ENCODE measurements at places on chromosomes 3 and 15.

DNA sequence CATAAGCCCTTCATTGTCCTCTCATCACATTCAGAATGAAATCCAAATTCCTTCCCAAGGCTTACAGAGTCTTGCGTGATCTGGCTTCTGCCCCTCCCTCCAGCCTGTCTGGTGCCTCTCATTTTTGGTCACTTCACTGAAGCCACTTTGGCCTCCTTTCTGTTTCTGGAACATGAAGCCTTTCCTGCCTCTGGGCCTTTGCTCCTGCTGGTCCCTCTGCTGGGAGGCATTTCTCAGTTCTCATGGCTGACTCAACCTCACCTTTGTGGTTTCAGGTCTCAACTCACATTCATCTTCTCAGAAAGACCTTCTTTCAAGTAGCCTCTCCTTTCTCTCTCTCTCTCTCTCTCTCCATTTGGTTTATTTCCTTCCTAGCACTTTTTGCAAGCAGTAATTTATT, 43.9 kb upstream of the BHLHE40 start:
- DNase-seq: peak; percentile 13

- DNase-seq: no peak
Measured at GRCh38 chr3:195889870-195890295, 18.5 kb downstream of the TNK2 start.

- DNase-seq: no peak
Measured at GRCh38 chr15:50190166-50190570, 8.2 kb downstream of the SLC27A2 start.

- DNase-seq: no peak
Measured at GRCh38 chr3:82080792-82081191, 319.3 kb upstream of the GBE1 start.

GRCh38 chr15:77907824-77908751, 169.4 kb downstream of the TBC1D2B start:
- DNase-seq: peak; percentile 61

DNA sequence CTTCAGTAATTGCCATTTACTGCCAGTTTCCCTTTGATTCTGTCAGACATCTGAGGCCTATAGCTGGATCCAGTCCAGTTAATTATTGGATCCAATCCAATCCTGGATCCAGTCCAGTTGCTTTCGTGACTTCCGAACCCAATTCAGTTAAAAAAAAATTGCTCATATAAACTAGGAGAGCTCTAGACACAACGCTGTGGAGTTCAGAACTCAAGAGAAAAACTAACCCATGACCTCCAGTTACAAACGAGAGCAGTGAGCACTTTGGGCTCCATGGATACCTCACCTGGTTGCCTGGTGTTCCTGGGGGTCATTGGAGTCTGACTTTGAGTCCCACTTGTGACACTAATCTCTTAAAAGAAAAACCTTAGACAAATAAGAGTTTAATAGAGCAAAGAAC, 269.8 kb downstream of the THSD4 start:
- no peak for DNase-seq

GRCh38 chr15:89783861-89784685, 7.9 kb downstream of the MESP2 start:
- DNase-seq: no peak

GRCh38 chr3:68919000-68919399, 13.3 kb downstream of the TAFA4 start:
- no peak for DNase-seq

DNA sequence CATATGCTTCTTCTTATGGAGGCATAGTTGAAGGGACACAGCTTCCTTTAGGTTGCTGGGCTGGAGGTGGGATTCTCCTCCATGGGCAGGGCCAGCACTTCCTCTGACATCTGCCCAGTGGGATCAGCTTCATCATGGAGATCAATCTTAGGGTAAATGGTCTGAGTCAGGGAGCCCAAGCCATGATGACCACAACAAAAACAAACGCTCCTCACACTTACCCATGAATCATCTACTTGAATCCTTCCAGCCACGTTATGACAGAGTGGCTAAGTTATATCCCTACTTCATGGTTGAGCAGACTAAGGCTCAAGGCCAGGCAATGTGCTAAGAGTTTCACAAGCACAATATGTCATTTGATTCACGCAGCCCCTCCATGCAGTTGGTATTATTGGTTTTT, 87.2 kb upstream of the NMNAT3 start:
- no peak for DNase-seq

- DNase-seq: no peak
Measured at GRCh38 chr3:120773932-120774331, 31.4 kb downstream of the GTF2E1 start.

DNA sequence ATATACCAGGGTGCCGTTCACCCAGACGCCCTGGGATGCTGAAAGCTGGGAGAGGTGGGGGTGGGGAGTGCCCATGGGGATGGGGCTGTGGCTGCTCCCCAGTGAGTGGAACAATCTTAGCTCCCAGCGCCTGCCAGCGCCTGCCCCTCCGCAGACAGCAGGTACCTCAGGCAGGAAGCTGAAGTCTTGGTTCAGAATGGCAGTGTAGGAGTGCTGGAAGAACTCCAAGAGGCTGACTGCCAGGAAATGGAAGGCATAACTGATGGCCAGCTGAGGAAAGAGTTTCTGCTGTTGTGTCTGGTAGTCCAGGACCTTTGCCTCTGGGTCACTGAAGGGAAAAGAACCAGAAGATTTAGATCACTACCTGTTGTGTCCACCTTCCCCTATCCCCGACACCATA, 8.4 kb downstream of the ACOX2 start:
- no peak for DNase-seq

DNA sequence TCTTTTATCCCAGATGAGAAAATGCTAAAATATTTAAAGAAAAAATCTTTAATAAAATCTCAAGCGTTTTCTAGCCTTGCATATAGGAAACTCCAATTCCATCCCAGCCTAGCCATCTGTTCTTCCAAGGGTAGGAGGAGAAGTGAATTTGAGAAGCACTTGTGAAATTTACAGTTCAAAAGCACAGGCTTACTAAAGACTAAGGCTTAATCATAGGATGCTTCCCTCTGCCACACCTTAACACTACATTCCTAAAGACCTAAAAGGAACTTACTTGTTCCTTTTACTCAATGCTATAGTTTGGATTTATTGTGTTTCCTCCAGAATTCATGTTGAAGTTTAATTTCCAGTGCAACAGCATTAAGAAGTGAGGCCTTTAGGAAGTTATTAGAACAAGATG, 764.8 kb upstream of the CADM2 start:
- no peak for DNase-seq

- no peak for DNase-seq
Measured at GRCh38 chr15:65450556-65450955, 27.8 kb upstream of the IGDCC4 start.

DNA sequence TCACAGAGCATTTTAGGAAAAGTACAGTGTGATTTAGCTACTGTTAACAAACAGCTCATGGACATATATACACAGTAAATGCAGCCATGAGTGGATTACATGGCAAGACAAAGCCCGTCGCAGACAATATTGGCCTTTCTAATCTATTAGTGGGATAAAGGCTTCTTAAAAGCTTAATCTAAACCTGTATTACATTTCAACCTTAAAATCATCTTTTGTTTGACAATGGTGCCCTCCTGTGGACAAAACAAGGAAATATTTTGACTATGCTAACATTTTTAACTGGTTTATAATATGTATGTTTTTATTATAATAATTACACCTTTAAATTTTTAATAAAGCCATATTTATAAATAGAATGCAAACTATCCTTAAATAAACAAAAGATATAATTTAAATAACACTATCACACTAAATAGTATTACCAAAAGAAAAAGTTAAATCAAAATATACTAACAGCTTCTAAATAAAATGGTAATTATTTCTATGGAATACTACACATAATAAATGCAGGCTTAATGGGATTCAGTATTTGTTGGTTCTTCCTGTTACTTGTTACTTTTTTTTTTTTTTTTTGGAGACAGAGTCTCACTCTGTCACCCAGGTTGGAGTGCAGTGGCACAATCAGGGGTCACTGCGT, 38.6 kb downstream of the TAFA4 start:
- no peak for DNase-seq

DNA sequence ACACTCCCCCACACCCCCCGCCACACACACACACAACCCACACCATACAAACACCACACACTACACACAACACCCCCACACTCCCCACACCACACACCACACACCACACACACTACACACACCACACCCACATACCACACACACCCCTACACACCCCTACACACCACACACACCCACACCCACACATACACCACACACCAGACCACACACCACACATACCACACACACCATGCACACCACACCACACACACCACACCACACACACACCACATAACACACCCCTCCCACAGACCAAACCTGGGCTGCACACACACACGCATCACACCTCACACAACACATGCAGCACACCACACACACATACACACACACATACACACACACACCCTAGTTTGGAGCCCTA, 1.8 kb upstream of the RASGRF1 start:
- DNase-seq: no peak

GRCh38 chr15:53903129-53903528, 75.1 kb upstream of the UNC13C start:
- DNase-seq: no peak

- DNase-seq: no peak
Measured at GRCh38 chr15:37132826-37133417, 32.6 kb upstream of the MEIS2 start.

DNA sequence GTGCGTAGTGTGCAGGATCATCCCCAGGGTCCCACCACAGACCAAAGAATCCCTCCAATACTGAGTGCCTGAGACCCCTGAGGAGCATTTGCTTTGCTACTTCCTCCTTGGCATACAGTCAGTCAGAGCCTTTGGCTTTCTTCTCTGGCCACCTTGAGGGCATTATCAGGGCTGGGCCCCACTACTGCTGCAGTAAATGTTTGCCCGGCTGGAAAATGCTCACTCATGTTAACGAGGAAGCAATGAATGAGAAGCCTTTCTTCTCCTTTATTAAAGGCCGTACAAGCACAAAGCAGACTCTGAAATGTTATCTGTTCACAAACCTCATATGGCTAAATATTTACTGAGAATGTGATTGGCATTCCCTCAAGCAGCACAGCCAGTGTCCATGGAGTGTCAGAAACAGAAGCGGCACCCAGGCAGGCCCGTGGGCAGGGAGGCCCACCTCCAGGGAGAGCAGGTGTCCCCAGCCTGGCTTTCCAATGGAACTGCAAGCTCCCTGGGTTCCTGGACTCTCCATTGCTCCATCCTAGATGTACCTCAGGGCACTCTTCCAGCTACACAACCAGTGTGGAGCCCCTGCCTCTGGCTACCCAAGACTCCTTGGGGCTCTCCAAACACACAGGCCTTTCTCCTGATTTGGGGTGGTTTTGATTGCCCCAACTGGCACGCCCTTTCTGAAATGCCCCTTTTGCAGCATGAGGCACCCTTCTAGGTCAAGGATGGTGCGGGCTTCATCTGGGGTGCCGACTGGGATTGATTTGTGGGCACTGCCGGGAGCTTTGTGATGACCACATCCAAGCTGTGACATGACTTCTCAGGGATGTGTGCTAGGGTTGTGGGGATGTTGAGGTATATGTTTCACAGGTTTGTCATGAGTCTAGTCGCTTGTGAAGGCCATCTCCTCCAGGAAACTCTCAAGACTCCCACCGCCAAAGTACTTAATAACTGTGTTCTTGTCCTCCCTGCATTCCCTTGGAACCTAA, 195.6 kb downstream of the FAM43A start:
- DNase-seq: no peak

GRCh38 chr3:159766563-159767185, 222.0 kb upstream of the IL12A start:
- no peak for DNase-seq

- DNase-seq: no peak
Measured at GRCh38 chr3:47949979-47950378, 66.2 kb downstream of the MAP4 start.

DNA sequence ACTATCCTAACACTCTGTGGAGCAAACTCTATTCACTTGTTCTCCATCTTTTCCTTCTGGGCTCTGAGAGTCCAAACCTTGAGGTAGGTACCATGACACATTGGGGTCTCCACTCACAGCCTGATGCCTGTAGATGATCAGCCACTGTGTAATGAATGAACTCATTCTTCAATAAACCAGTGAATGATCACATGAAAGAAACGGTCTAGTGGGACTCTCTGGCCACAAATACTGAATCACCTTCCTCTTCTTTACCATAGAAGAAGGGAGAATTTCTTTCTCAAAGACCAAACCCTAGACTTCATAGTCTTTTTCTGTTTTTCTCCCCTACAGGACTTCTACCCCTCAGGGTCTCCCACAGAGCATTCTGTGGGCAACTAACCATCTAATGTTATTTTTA, 20.5 kb upstream of the ABHD2 start:
- peak; percentile 23 for DNase-seq

GRCh38 chr3:4825436-4826236, 153.6 kb upstream of the BHLHE40 start:
- DNase-seq: no peak

GRCh38 chr3:72143322-72143721, 358.4 kb upstream of the PROK2 start:
- DNase-seq: no peak

- DNase-seq: no peak
Measured at GRCh38 chr15:65095011-65095746, 18.6 kb downstream of the KBTBD13 start.

DNA sequence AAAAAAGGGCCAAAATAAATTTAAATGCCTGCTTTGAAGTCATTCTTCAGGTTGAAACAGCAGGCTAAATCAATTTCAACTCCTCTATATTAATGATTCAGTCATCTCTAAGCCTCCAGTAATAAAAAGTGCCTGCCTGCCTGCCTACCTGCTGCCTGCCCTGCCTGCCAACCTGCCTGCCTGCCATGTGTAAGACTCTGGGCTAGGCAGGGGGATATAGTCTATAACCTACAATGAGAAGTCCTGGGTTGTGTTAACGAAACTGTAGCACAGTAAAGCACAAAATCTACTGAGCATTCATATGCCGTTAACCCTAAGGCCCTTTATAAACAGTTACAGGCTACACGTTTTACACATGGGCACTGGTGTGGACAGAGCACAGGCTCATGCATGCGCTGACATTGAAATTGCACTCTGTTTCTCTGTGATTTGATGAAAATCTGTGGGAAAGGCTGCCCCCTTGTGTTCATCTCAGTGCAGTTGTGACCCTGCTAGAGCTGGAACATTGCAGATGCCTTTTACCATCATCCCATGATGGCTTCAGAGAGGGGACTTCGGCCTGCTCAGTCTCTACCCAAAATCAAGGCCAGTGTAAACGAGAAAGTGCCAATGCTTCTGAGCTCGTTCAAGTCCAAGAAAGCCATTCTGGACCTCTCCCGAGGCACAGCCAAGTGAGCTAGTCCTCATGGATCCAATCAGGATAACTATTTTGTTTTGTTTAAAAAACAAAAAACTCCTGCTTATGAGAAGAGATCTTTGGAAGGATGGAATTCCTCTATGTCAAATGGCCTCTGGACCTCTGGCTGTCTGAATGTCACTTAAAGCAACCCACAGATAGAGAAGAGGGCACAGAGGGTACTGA, 64.6 kb downstream of the EFL1 start:
- peak; percentile 55 for DNase-seq

- DNase-seq: no peak
Measured at GRCh38 chr3:14472471-14473351, 67.4 kb downstream of the GRIP2 start.

All from stimulated activated naive CD8-positive, alpha-beta T cell treated with anti-CD3 and anti-CD28 coated beads, Interleukin-15, amount 100 ng/mL, for 72 hours (primary cell).